ENCODE measurements at places on chromosomes 2 and 18.

DNA sequence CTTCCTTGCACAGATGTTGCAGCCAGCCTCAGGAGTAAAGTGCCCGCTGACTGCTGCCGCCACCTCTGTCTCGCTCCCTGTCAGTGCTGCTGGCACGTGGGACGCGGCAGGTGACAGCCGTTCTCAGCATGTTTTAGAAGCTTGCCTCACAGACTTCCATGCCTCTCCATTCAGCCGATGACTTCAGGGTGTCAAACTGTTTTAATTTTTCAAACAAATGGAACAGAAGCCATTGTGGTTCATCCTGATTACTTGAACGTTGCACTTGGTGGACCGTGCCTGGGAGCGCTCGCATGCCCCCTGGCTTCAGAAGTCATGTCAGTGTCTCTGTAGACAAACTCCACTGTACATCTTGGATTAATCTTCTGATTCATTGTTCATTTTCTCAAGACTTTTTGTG, 62.7 kb upstream of the EML6 start:
- ATAC-seq: no peak

GRCh38 chr18:49247781-49248180, 212.7 kb downstream of the DYM start:
- no peak for ATAC-seq

DNA sequence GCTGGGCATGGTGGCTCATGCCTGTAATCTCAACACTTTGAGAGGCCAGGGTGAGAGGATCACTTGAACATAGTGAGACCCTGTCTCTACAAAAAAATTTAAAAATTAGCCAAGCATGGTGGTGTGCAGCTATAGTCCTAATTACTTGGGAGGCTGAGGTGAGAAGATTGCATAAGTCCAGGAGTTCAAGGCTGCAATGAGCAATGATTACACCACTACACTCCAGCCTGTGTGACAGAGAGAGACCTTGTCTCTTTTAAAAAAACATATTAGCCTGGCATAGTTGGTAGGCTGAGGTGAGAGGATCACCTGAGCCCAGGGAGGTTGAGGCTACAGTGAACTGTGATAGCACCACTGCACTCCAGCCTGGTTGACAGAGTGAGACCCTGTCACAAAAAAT, 13.7 kb downstream of the TRAPPC8 start:
- no peak for ATAC-seq

DNA sequence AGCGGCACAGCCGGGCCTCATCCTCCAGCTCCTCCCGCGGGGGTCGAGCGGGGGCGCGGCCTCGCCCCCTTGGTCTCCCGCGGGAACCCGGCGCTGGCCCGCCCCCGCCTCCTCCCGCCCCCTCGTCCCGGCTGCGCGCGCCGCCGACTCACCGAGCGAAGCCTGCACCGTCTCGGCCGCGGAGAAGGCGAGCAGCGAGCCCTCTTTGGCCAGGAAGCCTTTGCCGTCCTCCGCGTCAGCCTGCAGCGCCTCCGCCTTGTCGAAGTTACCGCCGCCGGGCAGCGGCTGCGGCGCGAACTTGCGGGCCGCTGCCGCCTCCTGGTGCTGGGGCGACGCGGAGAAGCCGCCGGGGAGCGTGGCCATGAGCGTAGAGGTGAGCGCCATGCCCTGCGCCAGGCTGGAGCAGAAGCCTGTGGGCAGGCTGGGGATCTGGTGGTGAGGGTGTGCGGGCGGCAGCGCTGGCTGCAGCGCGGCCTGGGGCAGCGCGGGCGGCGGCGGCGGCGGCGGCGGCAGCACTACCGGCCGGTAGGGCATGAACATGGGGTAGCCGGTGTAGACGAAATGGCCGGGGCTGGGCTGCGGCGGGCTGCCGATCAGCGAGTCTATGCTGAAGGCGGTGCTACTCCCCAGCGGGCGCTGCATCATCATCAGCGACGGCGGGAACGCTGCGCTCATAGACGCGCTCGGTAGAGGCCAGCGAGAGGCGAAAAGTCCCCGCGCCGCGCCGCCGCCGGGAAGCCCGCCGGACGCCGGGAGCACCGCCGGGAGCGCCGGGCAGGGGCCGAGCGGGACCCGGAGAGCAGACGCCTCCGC, 683 bp downstream of the GBX2 start:
- ATAC-seq: no peak

GRCh38 chr2:180003073-180003472, 4.0 kb downstream of the CWC22 start:
- ATAC-seq: no peak

GRCh38 chr2:216635171-216635570, 2.0 kb downstream of the IGFBP2 start:
- no peak for ATAC-seq

- ATAC-seq: no peak
These were observed 10.0 kb downstream of the TCF4 start for GRCh38 chr18:55577812-55578539.

- no peak for ATAC-seq
These were observed 14.0 kb upstream of the PRKCE start for GRCh38 chr2:45637440-45637839.

DNA sequence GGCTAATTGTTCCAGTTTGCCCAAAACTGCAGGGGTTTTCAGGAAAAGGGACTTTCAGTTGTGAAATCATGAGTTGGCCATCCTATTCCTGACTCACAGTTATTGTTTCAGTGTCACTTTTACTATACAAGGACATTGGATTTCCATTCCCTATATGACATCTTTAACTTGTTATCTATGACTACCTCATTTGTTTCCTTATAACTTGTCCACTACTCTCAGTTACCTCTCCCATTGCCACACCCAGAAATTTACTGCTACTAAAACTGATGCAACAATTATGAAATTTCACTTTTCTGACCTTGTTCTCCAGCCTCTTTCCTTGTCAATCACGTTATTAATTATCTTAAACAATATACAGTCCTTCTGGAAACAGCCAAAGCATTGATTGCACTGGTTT, 116.5 kb upstream of the ZNF804A start:
- no peak for ATAC-seq

DNA sequence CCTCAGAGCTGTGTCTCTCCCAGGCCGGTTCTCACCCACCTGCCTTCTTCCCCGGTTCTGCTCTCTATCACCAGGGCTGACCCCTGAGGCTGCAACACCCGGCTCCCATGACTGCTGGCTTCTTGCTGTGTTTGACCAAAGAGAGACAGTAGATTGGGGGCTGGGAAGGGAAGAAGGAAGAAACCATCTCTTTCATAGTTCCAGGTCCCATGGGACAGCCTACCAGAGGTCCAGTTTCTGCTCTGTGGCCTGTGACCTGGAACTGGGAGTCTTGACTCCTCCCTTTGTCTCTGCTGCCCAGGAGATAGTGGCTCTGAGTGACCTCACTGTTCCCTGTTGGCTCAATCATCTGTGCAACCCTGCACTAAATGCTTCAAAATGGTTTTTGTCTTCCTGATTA, 38.1 kb downstream of the ALPK2 start:
- no peak for ATAC-seq

DNA sequence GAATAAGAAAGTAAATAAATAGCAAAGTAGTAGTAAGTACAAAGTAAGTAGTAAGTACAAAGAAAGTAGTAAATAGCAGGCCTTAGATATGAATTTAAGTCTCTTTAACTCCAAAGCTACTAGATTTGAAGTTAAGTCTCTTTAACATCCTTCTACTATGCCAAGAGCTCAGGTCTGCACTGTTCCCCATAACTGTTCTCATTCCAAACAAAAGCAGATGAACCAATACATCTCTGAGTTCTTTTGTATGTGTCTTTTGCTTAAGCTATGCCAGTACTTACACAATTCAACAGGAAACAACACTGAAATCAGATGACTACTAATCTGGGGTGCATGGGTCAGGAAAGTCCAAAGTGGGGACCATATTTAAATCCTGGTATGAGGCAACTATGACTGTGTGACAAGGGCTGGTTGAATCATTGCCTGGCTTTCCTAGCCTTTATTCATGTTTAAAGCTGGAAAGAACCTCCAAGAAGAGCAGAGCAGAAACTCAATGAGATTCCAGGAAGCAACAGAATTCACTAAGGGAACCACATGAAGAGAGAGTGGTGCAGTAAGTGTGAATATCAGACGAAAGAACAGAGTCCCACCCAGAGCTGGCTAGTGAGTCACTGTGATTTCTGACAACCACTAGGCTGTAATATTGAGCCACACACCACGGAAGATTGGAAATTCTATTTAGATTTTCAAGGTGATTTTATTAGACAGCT, 51.0 kb upstream of the CYP26B1 start:
- peak; percentile 34 for ATAC-seq

DNA sequence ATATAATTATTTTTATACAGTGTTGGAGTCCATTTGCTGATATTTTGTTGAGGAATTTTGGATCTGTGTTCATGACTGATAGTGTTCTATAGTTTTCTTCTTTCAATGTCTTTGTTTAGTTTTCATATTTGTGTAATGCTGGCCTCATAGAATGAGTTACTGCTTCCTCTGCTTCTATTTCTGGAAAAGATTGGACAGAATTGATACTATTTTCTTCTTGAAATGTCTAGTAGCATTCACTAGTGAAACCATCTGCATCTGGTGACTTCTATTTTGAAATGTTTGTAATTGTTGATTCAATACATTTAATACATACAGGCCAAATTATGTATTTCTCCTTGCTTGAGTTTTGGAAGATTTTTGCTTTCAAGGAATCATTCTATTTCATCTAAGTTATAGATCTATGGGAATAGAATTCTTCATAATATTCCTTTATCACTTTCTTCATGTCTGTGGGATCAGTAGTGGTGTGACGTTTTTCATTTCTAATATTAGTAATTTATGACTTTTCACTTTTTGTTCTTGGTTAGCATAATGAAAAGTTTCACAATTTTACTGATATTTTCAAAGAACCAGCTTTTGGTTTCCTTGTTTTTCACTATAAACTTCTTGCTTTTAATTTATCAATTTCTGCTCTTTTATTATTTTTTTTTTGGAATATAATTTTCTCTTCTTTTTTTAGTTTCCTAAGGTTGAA, 509.9 kb upstream of the VRK2 start:
- ATAC-seq: no peak

GRCh38 chr2:127887776-127888130, 2.0 kb upstream of the AMMECR1L start:
- ATAC-seq: no peak

- ATAC-seq: no peak
These were observed 29.6 kb upstream of the SLC30A6 start for GRCh38 chr2:32136097-32136496.

- peak; percentile 22 for ATAC-seq
These were observed 535.7 kb downstream of the DCC start for GRCh38 chr18:52875725-52876124.

- ATAC-seq: no peak
These were observed 35.6 kb downstream of the FBLN7 start for GRCh38 chr2:112173646-112174319.

GRCh38 chr2:234355021-234355720, 141.7 kb downstream of the ARL4C start:
- no peak for ATAC-seq

DNA sequence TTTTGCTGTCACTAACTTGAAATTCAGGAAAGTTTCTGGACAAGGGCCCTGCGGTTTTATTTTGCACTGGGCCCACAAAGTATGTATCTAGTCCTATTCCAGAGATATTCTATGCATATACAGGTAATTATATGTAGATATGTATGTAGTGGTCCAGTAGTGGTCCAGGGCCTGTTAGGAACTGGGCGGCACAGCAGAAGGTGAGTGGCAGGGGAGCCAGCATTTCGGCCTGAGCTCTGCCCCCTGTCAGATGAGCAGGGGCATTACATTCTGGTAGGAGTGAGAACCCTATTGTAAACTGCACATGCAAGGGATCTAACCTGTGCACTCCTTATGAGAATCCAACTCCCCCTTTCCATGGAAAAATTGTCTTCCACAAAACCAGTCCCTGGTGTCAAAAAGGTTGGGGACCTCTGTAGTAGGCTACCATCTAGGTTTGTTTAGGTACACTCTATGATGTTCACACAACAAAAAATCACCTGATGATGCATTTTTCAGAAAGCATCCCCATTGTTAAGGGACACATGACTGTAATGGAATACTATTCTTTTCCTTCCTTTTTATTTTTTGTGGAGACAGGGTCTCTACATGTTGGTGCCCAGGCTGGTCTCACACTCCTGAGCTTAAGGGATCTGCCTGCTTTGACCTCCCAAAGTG, 2.8 kb upstream of the PPP4R3B start:
- ATAC-seq: no peak

GRCh38 chr18:60311676-60312360, 60.8 kb downstream of the MC4R start:
- ATAC-seq: no peak

DNA sequence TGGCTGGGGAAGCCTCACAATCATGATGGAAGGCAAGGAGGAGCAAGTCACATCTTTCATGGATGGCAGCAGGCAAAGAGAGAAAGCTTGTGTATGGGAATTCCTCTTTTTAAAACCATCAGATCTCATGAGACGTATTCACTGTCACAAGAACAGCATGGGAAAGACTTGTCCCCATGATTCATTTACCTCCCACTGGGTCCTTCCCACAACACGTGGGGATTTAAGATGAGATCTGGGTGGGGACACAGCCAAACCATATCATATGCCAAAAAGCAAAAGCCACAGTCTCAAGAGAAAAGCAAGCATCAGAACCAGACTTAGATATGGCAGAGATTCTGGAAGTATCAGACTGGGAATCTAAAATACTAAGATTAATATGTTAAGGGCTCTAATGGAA, 30.0 kb upstream of the SCRN3 start:
- no peak for ATAC-seq

GRCh38 chr2:78870343-78870967, 155.0 kb upstream of the REG3G start:
- no peak for ATAC-seq

DNA sequence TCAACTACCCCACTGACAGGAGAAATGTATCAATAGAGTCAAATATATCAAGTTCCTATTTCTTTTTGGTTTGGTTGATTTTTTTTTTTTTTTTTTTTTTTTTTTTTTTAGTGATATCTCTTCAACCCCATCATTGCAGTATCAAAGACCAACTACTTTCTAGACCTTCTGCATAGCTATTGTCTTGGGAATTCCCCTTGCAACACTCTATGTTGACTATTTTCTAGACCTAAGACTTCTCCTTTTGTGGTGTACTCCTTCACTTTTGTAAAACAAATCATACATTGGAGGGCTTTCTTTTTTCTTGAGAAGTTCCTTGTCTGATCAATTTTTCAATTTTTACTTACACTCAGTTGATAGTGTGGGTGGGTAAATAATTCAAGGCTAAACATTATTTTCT, 46.5 kb upstream of the NR4A2 start:
- no peak for ATAC-seq

GRCh38 chr18:56458770-56459712, 179.4 kb downstream of the TXNL1 start:
- peak; percentile 22 for ATAC-seq

DNA sequence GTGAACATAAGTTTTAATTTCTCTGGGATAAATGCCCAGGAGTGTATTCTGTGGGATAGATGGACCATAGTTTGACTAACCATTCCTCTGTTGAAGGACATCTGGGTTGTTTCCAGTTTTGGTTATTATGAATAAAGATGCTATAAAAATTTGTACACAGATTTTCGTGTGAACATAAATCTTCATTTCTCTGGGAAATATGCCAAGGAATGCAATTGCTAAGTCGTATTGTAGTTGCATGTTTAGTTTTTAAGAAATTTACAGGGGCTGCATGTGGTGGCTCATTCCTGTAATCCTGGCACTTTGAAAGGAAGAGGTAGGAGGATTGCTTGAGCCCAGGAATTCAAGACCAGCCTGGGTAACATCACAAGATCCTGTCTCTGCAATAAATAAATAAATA, 6.9 kb upstream of the SLC11A1 start:
- no peak for ATAC-seq

GRCh38 chr2:234671716-234672115, 174.8 kb upstream of the ARL4C start:
- no peak for ATAC-seq

- no peak for ATAC-seq
These were observed 146.2 kb upstream of the MSH6 start for GRCh38 chr2:47636596-47637264.

GRCh38 chr18:51523671-51524070, 326.2 kb upstream of the MEX3C start:
- no peak for ATAC-seq

All from gastroesophageal sphincter (tissue), 4 donors.